ENCODE measurements at places on chromosomes 5 and 9.

- no peak for DNase-seq
These were observed 7.5 kb downstream of the FRRS1L start for GRCh38 chr9:109159583-109159982.

DNA sequence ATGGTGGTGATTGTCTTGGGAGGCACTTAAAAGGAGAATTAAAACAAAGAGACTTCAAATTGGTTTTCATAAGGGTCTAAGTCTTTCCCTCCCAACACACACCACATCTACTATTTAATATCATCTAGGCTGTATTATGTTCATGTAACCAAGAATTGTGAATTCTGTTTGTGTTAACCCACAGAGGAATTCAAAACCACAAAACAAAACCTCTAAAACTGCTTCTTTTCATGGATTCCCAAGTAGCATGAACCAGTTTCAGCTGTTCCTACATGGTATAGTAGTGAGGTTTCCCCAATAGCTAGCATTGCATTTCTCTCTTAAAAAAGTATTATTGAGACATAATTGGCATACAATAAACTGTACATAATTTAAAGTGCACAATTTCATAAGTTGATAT is 283.8 kb downstream of the CD180 start:
- no peak for DNase-seq

GRCh38 chr5:97167435-97167834 is 15.6 kb downstream of the RIOK2 start:
- no peak for DNase-seq

DNA sequence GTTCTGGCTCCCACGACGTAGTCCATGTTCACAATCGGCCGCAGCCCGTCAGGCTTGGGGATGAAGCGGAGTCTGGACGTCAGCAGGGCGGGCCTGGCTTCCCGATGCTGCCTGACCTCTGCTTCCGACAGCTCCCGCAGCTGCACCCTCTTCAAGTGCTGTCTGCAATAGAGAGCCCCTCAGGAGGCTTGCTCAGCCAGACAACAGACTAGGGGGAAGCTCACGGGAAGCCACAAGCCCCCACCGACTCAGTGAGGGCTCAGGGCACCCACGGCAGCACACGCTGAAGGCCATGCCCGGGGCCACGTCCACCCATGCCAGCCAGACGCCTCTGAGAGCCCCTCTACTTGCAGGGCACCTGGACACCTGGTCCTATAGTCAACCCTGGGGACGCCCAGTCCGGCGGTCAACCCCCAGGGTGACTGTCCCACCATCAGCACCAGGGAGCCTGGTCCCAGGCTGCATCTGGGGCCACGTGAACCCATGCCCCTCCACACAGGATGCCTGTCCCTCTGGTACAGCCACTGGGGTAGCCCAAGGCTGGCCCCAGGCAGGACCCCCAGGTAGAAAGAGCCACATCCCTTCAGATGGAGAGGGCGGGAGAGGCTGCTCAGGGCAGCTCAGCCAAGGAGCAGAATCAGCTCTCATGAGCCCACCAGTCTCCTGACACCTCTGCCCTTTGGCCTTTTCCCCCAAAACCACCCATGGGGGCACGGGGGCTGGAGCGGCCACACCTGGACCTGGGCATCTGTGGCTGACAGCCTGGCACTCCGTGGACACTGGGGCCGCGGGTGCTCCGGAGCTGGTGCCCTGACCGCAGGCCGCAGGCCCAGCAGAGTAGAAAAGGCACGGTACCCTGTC is 14.5 kb downstream of the TERT start:
- no peak for DNase-seq

GRCh38 chr5:130652176-130652575 is 512.9 kb downstream of the HINT1 start:
- DNase-seq: no peak

GRCh38 chr5:26945901-26946300 is 92.5 kb downstream of the CDH9 start:
- no peak for DNase-seq

GRCh38 chr5:32711681-32712480 is 760 bp downstream of the NPR3 start:
- DNase-seq: no peak

DNA sequence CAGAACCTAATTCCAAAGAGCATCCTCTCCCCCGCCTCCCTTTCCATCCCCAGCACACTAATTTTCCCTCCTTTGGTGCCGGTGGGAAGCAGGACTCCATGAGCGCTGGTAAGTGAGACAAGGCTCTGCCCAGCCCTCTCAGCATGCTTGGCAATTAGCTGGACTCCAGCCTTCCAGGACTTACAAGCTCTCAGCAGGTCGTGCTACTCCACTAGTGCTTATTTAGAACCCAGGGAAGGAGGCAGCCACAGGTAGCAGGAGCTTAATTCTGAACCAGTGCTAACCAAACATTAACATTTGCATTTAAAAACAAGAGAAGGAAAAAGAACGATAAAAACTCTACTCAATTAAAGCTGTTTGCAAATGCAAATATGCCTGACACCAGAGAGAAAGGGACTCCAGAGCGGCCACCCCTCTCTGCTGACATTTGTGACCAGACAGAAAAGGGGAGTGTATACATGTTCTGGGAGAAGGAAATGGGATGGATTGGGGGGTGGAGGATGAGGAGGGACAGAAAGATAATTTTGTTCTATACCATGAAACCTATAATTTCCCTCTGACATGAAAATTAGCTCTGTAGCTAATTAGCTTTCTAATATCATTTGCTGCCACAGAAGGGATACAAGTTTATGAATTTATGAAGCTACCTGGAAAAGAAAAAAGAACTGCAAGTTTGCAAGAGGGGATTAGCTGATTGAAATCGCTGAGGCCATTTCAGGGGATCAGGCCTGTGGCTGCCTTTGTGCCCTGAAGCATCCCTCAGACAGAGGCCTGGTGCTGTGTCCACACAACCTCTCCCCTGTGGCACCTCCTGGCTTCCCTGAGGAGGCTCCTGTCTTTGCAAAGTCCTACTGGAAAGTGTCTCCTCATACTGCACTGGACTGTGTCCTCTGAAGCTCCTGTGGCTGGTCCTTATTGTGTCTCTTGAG is 266.3 kb downstream of the SEC61B start:
- no peak for DNase-seq

- no peak for DNase-seq
These were observed 38.0 kb downstream of the OSMR start for GRCh38 chr5:38883842-38884241.

- DNase-seq: peak; percentile 10
These were observed 53.8 kb downstream of the MFAP3 start for GRCh38 chr5:154092356-154093141.

DNA sequence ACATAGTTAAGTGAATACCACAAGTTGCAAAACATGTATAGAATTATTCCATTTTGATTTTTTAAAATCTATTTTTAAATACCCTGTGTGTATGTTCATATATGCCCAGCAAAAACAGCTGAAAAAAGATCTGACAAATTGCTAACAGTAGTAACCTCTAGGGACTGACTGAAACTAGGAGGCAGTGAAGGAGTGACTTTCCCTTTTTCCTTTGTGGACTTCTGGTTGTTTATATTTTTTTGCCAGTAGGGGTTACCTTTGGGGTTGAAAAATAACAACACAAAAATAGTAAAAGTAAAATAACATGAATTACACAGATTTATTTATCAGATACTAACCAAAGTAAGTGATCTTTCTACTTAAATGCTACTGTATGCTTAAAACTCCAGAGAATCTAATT is 2.9 kb downstream of the MEGF9 start:
- DNase-seq: no peak

DNA sequence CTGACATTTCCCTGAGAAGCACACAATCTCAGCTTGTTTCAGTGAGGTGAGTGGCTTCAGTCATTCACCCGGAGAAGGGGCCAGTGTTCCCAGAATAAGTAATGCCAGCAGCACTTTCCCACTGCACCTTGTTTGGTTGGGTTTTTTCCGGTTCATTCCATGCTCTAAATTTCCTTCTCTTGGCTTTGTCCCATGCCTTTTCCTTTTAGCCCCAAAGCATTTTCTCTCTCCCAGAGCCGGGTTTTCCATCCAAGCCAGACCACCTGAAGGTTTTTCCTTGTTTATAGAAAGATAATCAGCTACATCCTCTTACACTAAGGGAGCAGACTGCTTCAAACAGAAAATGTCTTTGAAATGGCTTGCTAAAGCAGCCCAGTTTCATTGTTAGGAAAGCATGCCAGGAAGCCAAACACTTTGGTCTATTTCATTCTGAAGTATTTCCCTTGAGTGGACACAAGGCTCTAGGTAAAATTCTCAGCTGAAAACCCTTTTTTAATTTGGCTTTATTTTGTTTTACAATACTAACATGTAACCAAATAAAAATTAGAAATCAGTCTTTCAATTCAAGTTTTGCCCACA is 501.6 kb downstream of the DTWD2 start:
- no peak for DNase-seq

GRCh38 chr9:69554945-69555344 is 117.2 kb downstream of the APBA1 start:
- no peak for DNase-seq

DNA sequence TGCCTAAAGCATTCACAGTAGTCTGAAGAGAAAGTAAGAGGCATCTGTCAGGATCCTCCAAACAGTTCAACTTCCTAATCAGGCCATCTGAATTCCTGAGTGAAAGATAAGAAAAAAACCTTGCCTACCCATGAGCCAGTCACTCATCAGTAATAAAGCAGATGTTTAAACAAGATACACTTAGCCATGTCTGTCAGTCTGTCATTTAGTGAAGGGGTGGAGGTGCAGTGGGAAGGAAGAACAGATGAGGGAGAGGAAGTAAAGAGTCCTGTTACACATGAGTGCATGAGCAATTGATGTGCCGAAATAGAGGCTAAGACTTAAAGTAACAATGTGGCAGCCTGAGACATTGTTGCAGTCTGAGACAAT is 29.9 kb upstream of the DMRTA1 start:
- DNase-seq: no peak

- DNase-seq: no peak
These were observed 67.6 kb downstream of the LMX1B start for GRCh38 chr9:126681336-126681735.

DNA sequence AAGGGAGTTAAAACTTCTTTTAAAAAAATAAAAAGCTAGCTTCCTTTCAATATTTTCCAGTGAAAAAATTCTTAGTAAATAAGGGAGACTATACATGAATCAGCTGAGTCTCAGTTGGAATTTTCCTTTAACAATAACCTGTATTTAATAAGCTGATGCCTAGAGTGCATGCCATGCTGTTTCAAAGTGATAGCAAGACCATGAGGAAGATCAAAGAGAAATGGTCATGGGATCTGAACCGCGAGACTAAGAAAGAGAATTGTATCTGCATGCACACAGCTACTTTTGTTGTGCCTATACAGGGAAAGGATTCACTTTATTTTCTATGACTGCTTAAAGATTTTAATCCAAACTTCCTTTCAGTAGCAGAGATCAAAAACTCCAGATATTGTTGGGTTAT is 2217.0 kb downstream of the MAT2B start:
- DNase-seq: no peak

DNA sequence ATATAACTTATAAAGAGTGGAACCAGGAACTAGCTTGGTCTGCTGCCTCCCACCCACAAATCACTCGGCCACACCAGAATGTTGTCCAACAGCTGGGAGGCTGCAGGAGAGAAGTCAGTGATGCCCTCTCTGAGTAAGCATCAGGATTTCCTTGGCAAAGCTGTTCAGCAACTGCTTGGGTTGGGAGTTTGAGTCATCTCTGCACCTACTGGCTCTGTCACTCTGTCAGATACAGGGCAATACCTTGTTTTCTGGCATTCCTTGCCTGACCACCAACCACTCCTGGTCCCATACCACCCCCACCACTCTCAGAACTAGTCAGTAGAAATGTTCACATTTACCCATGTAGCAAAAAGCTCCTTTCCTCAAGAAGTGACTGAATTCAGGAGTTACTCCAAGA is 36.8 kb upstream of the GCNT4 start:
- no peak for DNase-seq

- DNase-seq: no peak
These were observed 72.8 kb downstream of the MAPKAP1 start for GRCh38 chr9:125634040-125634717.

GRCh38 chr9:13899924-13900323 is 414.0 kb downstream of the NFIB start:
- no peak for DNase-seq

GRCh38 chr5:124641154-124641792 is 105.2 kb downstream of the ZNF608 start:
- DNase-seq: no peak

DNA sequence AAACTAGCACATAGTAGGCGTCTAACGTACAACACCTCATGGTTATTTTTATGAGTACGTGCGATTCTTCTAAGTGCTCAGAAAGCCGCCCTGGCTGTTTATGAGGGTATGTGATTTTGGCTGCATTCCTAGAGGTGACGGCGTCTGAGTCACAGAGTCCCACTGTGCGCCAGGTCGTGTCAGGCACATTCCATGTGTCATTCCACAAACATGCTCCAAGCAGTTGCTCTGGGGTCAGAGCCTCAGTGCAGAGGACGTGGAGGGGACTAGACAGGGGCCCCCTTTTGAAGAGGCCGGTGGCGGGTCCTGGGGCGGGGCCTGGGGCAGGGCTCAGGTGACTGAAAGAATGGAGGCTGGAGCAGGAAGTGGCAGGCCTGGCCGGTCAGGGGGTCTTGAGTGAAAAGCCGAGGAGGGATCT is 51.9 kb downstream of the NEK6 start:
- DNase-seq: peak; percentile 93

- DNase-seq: no peak
These were observed 10.6 kb upstream of the UBAP2 start for GRCh38 chr9:34059281-34059680.

DNA sequence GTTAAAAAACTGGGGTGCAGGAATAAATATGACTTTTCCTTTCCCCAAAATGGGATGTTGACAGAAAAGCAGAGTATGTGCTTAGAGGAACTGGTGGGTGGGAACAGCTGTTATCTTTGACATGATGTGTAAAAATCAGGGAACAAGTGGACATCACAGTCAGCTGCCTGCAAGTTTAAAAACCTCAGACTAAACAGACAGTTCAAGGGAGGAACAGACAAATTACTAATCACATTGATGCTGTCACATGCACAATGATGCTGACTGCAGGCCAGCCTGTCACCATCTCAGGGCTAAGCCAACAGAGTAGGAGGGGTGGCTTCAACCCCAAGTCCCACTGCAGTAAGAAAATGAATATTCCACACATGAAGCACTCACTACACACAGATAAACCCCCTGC is 38.2 kb upstream of the UBAP2 start:
- no peak for DNase-seq

- DNase-seq: no peak
These were observed 179.8 kb downstream of the ROR2 start for GRCh38 chr9:91770229-91770628.

- no peak for DNase-seq
These were observed 6.8 kb upstream of the LRRC14B start for GRCh38 chr5:184471-184870.

DNA sequence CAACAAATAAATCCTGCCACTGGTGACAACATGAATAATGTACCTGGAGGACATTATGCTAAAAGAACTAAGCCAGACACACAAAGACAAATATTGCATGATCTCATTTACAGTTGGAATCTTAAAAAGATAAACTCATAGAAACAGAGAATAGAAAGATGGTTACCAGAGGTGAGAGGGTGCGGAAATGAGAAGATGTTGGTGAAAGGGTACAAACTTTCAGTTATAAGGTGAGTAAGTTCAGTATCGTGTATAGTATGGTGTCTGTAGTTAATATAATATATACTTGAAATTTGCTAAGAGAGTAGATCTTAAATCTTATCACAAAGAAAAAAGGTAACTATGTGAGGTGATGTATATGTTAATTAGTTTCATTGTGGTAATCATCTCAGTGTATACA is 63.3 kb downstream of the PRRC1 start:
- no peak for DNase-seq
